ENCODE measurements at places on chromosomes 13 and 19.

- DNase-seq, result no peak
Observed at GRCh38 chr13:83515268-83516015, 366.8 kb downstream of the SLITRK1 start.

DNA sequence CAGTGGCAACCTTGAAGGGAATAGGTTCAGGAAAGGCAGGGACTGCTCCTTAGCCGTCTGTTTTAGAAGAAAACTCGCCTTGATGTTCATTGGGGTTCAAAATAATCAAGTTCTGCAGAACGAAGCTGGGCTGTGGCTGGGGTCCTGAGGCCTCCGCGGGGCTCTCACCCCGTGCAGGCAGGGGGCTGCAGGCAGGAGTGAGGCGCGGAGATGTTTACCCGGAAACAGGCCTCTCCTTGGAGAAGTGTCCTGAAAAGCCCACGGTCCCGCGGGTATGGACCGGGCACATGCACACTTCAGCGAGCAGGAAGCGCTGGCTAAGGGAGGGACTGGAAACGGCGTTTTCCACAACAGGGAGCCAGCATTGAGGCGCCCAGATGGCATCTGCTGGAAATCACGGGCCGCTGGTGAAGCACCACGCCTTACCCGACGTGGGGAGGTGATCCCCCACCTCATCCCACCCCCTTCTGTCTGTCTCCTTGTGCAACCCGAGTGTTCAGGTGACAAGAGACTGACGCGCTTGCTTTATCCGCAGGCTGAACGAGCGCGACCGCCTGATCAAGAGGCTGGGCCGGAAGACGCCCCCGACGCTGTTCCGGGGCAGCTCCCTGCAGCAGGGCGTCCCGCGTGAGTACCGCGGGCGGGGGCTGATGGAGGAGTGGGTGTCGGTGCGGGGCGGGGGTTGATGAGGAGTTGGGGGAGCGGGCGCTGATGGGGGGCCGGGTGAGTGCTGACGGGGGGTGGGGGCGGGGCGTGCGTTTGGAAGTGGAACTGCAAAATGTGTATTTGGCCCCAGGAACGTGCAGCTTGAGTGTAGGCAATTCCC, 39.6 kb downstream of the SHISA2 start:
- peak; percentile 33 for DNase-seq

DNA sequence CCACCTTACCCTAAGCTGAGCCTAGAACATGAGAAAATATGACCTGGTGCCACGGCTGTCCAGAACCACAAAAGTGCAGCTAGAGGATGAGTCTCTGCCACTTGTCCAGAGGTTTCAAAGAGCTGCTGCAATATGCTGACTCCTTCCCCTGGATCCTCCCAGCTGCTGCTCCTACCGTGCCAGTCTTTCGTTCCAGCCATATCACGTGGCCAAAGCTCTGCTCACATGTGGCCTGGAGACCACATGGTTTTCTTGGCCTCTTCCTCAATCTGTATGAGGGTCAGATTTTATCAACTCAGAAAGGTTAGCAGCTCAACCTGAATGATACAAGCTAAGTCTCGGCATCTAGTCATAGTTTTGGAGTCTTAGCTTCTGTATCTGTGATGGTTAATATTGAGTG, 3.2 kb upstream of the SACS start:
- no peak for DNase-seq

DNA sequence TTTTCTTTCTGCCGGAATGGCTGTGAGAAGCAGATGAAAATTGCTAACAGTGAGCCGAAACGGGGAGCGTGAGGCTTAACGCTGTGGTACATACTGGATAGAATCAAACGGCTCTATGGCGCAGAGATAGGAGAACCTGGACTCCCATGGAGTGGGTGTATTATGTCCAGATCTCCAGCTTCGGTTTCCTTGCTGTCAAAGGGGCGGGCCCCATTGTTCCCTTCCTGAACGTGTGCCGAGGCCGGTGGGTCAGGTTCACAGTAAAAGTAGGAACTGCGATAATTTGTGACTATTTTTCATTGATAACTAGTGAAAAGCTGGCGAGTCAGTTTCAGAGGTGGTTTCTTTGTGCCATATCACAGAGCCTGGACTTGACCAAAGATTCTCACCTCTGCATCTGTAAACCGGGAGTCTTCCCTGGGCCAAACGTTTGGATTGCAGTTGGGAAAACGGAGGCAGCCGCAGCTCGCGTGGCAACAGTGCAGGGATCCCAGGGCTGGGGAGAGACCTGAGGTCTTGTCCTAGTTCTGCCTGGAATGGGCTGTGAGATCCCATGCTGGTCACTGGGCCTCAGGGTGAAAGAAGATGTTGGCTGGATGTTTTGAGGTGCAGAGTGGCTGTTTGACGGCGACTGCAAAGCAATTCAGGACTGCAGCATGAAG, 752 bp downstream of the RPL18A start:
- no peak for DNase-seq

DNA sequence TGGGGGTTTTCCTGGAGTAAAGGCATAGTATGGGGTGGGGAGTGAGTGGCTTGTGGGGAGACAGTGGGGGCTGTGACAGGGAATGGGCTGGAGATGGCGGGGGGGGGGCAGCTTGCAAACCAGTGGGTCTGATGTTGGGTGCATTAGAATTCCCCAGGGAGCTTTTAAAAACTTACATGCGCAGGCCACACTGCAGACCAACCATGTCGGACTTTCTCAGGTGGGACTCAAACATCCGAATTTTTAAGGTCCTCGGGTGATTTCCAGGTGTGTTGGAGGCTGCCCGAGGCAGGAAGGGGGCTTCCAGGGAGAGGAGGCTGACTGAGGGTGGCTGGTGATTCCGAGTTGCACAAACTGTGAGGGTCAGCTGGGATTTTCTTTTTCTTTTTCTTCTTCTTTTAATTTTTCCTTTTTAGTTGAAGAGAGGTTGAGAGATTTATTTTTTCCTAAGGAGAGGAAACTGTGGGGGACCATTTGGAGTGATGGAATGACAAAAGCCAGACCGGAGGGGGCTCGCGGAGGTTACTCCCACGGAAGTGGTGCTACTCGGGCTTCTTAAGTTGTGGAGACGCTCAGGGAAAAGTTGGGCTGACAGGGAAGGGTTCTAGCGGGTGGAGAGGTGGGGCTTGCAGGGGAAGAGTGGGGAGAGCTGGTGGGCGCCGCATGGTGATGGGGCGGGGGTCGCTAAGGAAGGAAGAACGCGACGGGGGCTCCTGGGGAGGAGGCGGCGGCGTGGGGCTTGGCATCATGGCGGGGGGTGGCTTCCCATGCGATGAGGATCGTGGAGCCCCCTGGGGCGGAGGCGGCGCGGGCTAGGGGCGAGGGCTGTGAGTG, 997 bp upstream of the CACNG8 start:
- no peak for DNase-seq

DNA sequence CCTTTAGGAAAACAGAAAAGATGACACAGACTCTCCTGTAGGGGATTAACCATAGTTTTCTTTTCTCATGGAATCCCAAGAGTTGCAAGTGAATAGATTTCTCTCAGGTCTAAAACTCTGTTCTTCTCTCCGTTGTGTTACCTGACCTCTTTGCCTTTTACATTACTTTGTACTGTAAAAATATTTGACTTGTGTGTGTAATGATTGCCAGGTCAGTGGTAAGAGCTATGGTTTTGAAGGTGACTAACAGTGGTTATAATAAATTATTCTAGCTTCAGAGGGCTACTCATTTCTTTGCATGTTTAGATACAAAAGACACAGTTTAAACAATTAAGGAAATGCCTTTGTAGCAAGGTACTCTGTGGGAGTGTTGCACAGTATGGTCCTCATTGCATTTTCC, 23.0 kb upstream of the PSG2 start:
- DNase-seq, result no peak

GRCh38 chr13:91491980-91492379, 93.6 kb downstream of the GPC5 start:
- no peak for DNase-seq

- DNase-seq, result no peak
Observed at GRCh38 chr19:5417495-5418436, 37.5 kb upstream of the ZNRF4 start.

DNA sequence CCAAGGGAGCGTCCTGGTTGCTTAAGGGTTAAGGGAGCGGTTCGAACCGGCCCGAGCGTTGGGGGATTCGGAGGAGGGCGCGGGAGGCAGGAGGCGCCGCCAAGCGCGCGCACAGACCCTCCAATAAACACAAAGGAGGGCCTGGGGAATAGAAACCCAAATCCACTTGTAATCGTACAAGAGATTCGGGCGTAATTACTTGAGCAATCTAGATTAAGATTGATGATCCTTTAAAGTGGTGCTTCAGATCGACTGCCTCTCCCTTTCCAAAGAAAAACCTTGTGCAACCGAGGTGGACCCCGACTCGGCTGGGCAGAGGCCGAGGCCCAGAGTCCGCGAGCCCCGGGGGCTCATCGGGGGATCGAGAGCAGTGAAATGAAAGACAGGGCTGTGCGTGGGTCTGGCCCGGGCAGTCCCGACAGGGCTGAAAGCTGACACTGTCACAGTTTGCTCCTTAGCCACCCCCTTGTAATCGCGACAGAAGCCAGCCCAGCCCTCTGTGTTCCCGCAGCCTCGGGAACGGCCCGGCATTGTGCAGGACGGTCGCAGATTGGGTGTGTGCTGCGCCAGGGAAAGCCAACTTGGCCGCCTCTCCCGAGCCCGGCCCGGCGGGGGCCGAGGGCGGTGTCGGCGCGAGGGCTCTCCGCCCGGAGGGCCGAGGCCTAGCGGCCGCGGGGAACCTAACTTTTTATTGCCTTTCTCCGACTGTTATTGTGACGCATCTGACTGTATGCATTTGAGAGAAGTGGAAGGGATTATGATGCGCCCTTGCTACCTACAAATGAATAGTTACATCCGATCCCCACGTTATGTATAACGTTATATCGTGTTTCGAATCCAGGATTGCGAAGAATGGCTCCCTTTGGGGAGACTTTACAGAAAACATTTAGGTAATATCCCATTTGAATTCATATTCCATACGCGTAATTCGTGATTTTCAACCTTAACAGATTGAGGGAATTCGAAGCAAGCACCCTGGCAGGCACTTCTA, 5.5 kb downstream of the MAB21L1 start:
- DNase-seq, result peak; percentile 52
